ENCODE measurements at places on chromosomes 12 and 14.

GRCh38 chr14:52111583-52111982 lies 42.7 kb upstream of the NID2 start:
- no peak for DNase-seq

DNA sequence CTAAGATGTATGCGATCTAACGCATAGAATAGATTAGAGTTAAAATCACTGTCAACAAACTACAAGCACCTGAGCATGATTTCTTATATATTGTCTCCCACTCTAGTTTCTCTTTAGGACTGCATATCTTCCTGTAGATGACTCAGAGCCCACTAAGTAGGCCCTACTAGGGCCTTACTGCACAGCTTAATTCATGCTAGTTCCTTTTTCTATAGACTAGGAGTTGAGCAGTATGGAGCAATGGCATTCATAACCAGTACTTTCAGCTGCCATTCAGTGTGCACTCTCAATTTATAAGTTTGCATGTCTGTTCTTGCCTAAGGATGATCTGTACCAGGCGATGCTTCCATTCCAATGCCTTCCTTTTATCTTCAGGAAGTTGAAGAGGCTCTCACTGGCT lies 103.5 kb downstream of the METTL25 start:
- no peak for DNase-seq

DNA sequence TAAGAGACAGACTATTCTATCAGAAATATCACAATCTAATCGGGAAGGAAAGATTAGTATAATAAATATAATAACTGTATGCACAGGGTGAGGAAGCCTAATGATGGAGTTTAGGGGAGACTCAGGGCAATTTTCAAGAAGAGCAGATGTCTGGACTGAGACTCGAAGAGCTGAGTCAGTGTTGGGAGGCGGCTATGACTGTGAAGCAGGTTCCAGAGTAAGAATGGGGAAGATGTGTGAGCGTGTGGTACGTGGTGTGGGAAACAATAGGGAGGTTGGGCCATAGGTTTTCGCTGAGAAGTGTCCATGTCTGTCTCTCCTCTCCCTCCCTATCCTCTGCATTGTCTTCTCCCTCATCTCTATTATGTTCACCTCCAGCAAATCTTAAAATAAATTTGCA lies 85.6 kb downstream of the LMO3 start:
- DNase-seq: no peak

- no peak for DNase-seq
These were observed 178.8 kb downstream of the EXOC5 start for GRCh38 chr14:57089901-57090300.

DNA sequence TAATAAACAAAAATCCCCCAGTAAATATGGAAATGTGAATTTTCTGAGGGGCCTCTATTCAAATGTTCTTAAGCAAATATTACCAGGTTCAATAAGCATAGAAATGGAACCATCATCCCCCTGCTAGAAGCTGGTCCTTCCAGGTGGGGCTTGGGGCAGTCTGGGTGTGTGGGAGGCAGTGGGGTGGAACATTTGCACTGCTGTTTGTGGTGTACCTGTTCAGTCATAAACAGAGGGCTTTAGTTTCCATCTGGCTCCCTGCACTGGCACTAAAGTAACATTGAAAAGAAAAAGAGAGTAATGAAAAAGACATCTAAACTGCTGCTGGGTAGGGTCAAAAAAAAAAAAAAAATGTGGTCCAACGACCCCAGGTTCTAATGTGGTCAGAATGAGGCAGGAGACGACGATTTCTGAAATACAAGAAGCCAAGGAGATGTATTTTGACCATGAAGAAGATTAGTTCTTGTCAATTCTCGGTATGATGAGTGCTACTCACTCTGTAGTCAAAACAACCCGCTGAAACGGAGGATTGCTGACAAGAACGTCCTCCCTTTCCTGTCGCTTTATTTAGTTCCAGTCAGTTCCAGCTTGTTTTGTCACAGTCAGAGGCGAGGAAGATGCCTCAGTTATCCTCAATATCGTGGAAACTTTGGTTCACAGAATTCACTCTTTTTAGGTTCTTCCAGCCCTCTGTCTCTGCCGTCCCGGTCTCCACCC lies 44.2 kb upstream of the MANSC4 start:
- no peak for DNase-seq

DNA sequence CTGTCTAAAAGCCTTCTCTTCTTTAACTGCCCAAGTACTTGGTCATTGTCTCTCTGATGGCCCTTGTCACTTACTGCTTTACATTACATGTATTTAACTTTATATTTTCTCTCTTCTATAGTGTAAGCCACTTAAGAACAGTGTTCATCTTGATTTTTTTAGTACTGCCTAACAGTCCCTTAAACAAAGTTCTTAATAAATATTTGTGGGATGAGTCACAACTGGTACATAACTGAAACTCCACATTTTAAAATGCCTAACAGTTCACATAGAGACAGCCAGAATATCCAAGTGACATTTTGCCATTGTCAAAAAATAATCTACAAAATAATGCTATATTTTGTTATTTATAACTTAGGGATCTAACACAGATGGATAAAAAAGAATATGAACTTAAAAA lies 146.6 kb downstream of the STXBP6 start:
- no peak for DNase-seq

GRCh38 chr14:54600717-54601109 lies 33.8 kb downstream of the SAMD4A start:
- DNase-seq: no peak

- DNase-seq: peak; percentile 52
These were observed 280.5 kb downstream of the DPF3 start for GRCh38 chr14:72613231-72613974.

- no peak for DNase-seq
These were observed 4.6 kb downstream of the MYF5 start for GRCh38 chr12:80721326-80721725.

DNA sequence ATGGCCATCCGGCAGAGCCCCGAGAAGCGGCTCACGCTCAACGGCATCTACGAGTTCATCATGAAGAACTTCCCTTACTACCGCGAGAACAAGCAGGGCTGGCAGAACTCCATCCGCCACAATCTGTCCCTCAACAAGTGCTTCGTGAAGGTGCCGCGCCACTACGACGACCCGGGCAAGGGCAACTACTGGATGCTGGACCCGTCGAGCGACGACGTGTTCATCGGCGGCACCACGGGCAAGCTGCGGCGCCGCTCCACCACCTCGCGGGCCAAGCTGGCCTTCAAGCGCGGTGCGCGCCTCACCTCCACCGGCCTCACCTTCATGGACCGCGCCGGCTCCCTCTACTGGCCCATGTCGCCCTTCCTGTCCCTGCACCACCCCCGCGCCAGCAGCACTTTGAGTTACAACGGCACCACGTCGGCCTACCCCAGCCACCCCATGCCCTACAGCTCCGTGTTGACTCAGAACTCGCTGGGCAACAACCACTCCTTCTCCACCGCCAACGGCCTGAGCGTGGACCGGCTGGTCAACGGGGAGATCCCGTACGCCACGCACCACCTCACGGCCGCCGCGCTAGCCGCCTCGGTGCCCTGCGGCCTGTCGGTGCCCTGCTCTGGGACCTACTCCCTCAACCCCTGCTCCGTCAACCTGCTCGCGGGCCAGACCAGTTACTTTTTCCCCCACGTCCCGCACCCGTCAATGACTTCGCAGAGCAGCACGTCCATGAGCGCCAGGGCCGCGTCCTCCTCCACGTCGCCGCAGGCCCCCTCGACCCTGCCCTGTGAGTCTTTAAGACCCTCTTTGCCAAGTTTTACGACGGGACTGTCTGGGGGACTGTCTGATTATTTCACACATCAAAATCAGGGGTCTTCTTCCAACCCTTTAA lies 1.5 kb downstream of the FOXG1 start:
- DNase-seq: no peak

GRCh38 chr14:23110579-23111365 lies 6.0 kb upstream of the CIROP start:
- DNase-seq: no peak

- DNase-seq: no peak
These were observed 14.3 kb upstream of the DYNC1H1 start for GRCh38 chr14:101950100-101950499.

- DNase-seq: no peak
These were observed 1244.9 kb upstream of the SEL1L start for GRCh38 chr14:82778601-82779000.

- DNase-seq: peak; percentile 21
These were observed 627 bp downstream of the TESC start for GRCh38 chr12:117098361-117099217.
